HepG2 (cell line): ENCODE measurements at places on chromosomes 5 and 9. TPM values are rescaled to one million over a fixed set of nuclear protein-coding genes. Genes with fewer than 3 reads are reported as not detected.

DNA sequence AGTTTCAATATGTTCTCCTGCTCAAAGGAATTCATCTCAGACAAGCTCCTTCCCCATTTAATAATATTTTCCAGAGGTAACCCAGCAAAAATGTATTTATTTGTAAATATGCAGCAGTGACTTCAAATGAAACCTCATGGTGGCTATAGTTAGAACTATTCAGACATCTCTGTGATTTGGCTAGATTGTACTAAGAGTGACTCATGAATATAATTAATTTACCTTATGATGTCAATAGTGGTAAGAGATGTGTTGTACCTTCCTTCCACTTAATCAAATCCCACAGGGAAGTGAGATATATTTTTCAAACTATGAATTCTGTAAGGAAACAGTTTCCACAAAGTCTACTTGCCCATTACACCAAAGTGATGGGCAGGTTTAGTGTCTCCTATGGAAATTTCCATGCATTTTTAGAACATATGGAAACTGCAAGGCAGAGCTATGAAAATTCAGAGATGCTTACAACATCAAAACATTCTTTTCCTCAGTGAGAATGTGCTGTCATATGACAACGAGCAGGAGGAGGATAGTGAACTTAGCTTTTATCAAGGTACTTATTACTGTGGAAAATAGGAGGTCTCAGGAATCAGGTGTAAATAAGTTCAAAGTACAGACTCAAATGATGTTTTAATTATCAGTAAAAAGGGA is 34.0 kb upstream of the SPDL1 start:
- no peaks in the 10 kb centered on the region for H3K36me3 ChIP-seq
- no peaks in the 10 kb centered on the region for H3K4me1 ChIP-seq
- no peak overlapping the region for H3K27ac ChIP-seq
- no peaks in the 10 kb centered on the region for H3K27me3 ChIP-seq
- DNase-seq = no peak

- H3K36me3 ChIP-seq = no peaks in the 10 kb centered on the region
- H3K27me3 ChIP-seq = no peaks in the 10 kb centered on the region
- H3K27ac ChIP-seq = no peak within 1 kb of the TSS
- H3K4me3 ChIP-seq = no peak within 1 kb of the TSS
- no peak for DNase-seq
Observed at GRCh38 chr9:117704024-117704575, at the start of gene TLR4. Gene TLR4 (plus strand): TSS chr9:117704403. CDS start chr9:117704473, 70 bp downstream.

ANKRD34B gene
- total RNA-seq = 0.04 and 0.06 TPM in 2 replicates

DNA sequence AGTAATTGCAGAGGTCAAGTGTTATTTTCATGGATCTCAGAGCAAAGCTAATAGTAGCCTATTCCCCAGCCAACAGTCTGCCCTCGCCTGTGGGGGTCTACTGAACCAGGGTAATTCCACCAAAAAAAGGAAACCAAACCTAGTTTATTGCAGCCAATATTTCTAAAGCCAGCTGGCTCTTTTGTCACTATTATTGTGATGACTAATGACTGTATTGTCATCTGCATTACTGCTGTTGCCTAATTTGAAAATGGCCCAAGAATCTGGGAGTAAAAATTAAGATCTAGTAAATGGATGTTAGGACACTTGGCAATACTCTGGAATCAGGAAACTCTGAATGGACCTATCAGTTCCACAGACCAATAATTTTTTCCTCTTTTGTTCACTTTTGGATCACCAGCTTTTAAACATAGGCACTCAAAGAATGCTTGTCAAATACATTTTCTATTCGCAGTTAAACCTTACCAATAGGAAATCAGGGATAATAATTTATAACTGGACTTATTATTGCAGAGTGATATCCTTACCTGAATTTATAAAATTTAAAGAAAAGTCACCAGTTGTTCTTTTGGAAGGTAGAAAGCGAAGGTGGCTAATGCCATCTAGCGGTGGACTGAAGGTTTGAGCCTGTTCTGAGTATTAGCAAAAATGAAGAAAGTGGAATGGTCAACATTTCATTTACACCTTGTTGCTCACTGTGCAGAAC is 69.2 kb downstream of the SYK start:
- no peaks in the 10 kb centered on the region for H3K36me3 ChIP-seq
- H3K27me3 ChIP-seq = no peaks in the 10 kb centered on the region
- H3K4me3 ChIP-seq = no peak overlapping the region
- H3K27ac ChIP-seq = no peak overlapping the region
